ENCODE measurements at places on chromosomes 3 and 15.

GRCh38 chr15:62981071-62981470, 61.5 kb upstream of the TPM1 start:
- DNase-seq = no peak

DNA sequence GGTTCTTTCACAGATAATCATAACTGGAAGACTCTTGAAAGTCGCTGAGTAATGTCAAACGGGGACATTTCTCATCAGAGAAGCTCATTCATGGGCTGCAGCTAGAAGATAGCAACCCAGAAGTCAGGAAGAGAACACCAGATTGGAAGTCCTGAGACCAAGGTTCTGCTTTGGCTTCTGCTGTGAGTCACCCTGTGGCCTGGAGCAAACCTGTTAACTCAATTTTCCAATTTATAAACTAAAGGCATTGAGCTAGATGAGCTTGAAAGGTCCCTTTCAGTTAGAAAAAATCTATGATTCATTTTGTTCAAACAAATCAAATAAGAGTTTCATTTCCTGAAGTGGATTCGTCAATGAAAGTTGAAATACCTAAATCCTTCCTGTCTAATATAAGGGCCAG, 402.2 kb downstream of the EPHB1 start:
- no peak for DNase-seq

- no peak for DNase-seq
Measured at GRCh38 chr3:103585809-103586208, 1151.0 kb downstream of the ZPLD1 start.

- DNase-seq = no peak
Measured at GRCh38 chr3:38534604-38535003, 38.5 kb downstream of the EXOG start.

DNA sequence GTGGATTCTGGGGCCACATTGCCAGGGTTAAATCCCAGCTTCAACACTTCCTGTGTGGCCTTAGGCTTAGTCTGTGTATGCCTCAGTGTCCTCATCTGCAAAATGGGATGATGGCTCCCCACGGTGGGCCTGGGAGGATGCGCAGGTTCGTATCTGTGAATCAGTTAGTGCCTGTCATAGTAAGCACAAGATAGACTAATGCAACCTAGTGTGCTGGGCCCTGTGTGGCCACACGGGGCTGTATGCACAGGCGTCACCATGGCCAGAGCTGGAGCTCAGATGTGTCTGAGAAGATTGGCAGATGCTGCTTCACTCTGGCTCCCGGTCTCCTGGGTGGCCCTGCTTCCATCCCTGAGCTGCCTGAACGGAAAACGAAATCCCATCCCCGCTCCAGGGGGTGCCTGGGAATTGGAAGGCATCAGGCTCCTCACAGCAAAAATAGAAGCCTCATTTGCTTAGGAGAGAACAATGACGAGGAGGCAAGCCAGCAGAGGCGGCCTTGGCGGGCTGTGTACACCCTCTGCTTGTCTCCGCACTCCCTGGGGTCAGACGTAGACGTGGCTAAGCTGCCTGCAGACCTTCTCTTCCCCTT, 103.6 kb downstream of the APBA2 start:
- DNase-seq = no peak

GRCh38 chr3:73637042-73637441, 12.3 kb upstream of the PDZRN3 start:
- no peak for DNase-seq

Data from activated effector memory CD4-positive, alpha-beta T cell treated with Interleukin-2 at 50 U/mL for 16 hours (primary cell).